CD4-positive, alpha-beta T cell treated with Interleukin-6 for 4 hours (primary cell): ENCODE measurements at places on chromosomes 2 and 18.
A peak's percentile ranks its signal among the peaks of the same experiment; 100 is the strongest.

DNA sequence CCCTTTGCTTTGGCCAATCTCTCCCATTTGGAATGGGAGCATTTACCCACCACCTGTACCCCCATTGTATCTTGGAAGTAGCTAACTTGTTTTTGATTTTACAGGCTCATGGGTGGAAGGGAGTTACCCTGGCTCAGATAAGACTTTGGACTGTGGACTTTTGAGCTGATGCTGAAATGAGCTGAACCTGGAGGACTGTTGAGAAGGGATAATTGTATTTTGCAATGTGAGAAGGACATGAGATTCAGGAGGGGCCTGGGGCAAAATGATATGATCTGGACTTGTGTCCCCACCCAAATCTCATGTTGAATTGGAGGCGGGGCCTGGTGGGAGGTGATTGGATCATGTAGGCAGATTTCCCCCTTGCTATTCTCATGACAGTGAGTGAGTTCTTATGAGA, 58.6 kb upstream of the ZFP36L2 start:
- DNase-seq: no peak

GRCh38 chr18:26432651-26433424, 115.5 kb downstream of the KCTD1 start:
- no peak for DNase-seq

DNA sequence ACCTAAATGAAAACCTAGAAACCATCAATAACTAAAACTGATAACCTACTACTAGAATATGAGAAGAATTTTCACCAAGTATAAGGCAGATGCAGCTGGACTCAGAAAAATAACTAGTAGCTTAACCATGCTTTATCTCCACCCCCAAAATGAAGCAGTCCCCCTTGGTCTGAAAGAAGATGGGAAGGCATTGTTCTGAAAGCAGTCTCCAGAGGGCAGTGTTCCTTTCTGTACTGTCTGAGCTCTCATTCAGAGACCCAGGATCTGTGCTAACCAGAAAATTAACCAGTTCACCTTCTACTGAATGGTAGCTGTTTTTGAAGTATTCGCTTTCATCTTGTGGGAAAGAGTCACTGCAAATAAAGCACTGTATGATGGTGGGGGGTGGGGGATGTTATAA, 273.0 kb downstream of the PDE11A start:
- no peak for DNase-seq

DNA sequence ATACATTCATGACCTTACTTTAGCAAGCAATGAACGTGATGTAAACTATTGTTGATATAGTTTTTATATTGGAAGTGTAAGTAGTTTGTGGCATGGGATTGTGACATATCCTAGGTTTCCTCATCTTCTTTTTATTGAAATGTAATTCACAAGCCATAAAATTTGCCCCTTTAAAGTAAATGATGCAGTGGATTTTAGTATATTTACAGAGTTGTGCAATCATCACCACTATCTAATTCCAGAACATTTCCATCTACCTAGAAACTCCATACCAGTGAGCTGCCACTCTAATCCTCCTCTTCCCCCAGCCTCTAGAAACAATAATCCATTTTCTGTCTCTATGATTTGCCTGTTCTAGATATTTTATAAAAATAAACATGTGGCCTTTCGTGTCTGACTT, 10.7 kb upstream of the CASP10 start:
- no peak for DNase-seq

GRCh38 chr2:33033606-33034081, 86.9 kb downstream of the LTBP1 start:
- DNase-seq: no peak

DNA sequence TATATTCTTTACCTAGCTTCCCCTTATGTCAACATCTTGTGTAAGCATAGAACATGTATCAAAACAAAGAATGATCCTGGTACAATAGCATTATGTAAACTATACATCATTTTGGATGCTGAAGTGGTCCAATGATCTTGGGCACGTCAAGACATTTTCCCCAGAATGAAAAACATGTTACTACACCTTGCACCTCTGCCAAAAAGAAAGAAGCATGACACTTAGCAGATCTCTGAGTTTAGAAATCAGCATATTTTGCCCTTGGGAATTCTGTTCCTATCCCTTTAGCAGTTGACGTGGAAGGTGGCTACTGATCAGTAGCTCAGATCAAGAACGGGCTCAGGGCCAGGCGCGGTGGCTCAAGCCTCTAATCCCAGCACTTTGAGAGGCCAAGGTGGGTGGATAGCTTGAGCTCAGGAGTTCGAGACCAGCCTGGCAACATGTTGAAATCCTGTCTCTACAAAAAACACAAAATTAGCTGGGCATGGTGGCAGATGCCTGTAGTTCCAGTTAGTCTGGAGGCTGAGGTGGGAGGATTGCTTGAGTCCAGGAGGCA, 1.7 kb upstream of the LCLAT1 start:
- no peak for DNase-seq

- no peak for DNase-seq
These were observed 99.7 kb upstream of the SERTAD2 start for GRCh38 chr2:64753399-64753798.

- DNase-seq: no peak
These were observed 594.6 kb downstream of the SLC4A3 start for GRCh38 chr2:220221992-220222391.

- no peak for DNase-seq
These were observed 127.7 kb upstream of the SLC14A2 start for GRCh38 chr18:45487581-45487980.

DNA sequence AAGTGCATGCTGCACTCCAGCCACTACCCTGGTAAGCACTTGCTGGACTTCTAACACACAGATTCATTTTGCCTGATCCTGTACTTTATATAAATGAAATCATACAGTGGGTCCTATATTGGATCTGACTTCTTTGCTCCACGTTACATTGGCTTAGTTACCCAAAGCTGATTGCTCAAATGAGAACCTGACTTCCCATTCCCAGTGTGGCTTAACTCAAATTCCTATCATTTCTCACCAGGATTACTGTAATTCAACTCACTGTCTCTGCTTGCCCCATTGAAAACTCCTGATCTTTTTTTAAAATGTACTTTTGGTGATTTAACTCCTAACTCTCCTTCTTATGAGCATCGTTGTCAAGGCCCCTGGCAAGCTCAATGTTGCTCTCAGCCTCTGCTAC, 1.4 kb downstream of the RSAD2 start:
- DNase-seq: no peak

- no peak for DNase-seq
These were observed 1432.2 kb upstream of the ACVR2A start for GRCh38 chr2:146412625-146413024.

DNA sequence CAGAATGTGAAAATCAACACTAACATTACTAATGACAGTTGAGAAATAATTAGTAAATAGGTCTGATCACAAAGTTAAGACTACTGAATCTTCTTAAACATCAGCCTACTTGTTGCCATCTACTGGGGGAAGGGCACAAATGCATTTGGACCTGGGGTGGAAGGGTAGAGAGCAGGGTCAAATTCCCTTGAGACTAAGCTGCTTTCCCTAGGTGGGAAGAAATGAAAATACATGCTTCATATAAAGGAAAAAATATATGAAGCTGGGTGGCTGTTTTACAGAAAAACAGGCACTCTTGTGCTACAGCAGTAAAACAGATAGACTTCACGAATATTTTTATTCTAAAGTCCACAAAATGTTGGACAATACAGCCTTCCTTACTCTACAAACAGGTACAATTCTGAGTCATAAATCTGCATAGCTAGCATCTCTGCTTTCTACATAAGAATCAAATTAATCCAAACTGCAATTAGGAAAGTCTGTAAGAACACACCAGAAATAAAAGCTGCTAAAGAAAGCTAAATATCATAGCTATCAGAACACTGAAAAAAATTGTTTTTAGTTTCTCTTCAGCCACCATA, 10.9 kb downstream of the TRIP12 start:
- DNase-seq: peak; percentile 40

DNA sequence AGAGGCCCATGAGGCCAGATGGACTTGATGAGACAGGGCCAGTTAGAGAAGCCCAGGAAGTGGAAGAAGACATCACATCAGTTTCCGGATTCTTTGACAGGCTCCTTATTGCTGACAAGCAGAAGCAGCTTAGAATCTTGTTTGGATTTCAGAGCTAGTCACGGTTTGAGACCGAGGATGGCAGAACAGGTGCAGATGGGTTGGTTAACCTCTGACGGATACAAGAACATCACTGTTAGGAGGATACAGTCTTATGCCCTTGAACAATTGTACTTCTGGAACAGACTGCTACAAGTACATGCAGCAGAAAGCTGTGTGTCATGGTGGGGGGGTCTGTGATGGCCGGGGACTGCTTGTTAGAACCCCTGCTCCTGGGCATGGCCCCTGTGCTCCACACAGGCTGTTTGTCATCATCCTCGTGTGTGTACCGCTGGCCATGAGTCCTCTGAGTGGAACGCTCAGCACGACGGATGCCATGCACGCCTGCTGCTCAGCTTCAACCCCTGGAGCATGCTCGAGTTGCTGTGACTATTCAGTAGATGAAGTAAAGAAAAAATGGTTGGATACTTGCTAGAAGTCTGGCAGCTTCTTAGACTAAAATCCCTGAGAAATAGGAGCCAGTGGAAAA, 217.7 kb downstream of the SH3RF3 start:
- no peak for DNase-seq

GRCh38 chr2:168345601-168346000, 98.2 kb upstream of the STK39 start:
- DNase-seq: no peak

- DNase-seq: peak; percentile 34
These were observed 6.9 kb upstream of the STAT1 start for GRCh38 chr2:191020742-191021381.

- no peak for DNase-seq
These were observed 937.7 kb downstream of the TRIB2 start for GRCh38 chr2:13654416-13654815.

- no peak for DNase-seq
These were observed 166.6 kb downstream of the RNF144A start for GRCh38 chr2:7083580-7084509.
